Activated CD4-positive, alpha-beta T cell treated with anti-CD3 and anti-CD28 coated beads for 4 hours (primary cell): ENCODE measurements at places on chromosomes 5 and 9.

- no peak for DNase-seq
Observed at GRCh38 chr9:136474974-136475865, 7.6 kb downstream of the SEC16A start.

DNA sequence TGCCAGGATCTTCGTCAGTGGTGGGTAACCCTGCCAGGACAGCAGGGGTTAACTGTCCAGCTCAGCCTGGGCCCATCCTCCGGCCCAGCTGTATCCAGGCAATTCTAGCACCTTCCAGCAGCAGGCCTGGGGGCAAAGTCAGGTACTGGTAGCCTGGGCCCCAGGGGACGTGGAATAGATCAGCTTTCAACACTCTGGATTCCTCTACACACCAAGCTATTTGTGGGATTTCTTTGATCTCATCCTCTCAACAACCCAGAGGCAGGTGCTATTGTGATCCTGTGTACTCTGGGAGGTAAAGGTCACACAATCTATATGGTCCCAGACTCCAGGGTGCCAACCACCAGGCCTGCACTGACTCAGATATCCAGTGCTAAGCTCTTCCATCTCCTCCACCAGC is 8.7 kb upstream of the SPOUT1 start:
- no peak for DNase-seq

DNA sequence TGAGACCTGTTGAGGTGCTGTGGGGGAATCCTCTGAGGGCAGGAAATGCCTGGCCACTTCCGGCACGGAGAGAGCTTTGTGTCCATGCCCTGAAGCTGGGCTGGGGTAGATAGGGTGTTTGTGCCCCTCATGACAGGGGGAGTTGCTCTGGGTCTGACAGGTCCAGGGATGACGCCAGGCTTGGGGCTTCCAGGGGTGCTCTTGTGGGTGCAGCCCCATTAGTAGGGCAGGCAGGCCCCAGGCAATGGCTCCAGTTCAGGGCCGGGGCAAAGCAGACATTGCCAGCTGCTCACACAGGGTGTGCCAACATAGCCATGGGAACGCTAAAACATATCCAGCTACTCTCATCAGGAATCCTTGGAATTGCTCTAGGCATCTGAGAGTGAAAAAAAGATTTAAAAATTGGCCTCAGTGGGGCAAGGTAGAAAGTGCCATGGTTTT is 21.1 kb downstream of the PITX1 start:
- DNase-seq: no peak

GRCh38 chr5:17177501-17178372 is 39.7 kb upstream of the BASP1 start:
- no peak for DNase-seq

- peak; percentile 55 for DNase-seq
Observed at GRCh38 chr5:66814146-66814991, 218.2 kb downstream of the MAST4 start.
